ENCODE measurements at places on chromosomes 5 and 9.

DNA sequence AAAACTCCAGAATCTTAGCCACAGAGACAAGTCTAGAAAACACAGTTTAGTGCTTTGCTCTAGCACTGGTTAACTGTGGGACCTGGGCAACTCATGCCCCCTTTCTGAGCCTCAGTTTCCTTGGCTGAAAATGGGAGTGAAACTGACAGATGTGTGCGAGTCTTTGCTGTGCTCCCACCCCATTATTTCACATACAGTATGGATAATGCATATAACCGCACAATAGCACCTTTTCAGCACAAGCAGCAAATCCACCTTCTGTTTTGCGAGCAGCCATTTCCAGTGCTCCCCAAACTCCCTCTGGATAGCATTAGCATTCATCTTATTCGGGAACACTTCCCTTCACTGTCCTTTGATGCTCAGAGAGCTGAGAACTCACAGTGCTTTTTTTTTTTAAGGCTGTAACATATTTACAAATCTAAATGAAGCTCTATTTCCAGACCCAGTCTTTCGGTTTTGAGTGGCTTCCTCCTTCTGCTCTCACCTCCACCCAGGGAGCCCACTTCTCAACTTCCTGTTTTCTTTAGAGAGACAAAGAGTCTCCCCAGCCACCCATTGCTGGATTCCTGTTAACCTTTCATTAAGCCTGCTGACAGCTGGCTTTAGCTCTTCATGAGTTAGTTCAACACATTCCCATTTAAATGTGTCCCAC lies 49.2 kb downstream of the TIMD4 start:
- DNase-seq = peak; percentile 50

- no peak for DNase-seq
Measured at GRCh38 chr5:135989686-135990085, 34.9 kb upstream of the LECT2 start.

DNA sequence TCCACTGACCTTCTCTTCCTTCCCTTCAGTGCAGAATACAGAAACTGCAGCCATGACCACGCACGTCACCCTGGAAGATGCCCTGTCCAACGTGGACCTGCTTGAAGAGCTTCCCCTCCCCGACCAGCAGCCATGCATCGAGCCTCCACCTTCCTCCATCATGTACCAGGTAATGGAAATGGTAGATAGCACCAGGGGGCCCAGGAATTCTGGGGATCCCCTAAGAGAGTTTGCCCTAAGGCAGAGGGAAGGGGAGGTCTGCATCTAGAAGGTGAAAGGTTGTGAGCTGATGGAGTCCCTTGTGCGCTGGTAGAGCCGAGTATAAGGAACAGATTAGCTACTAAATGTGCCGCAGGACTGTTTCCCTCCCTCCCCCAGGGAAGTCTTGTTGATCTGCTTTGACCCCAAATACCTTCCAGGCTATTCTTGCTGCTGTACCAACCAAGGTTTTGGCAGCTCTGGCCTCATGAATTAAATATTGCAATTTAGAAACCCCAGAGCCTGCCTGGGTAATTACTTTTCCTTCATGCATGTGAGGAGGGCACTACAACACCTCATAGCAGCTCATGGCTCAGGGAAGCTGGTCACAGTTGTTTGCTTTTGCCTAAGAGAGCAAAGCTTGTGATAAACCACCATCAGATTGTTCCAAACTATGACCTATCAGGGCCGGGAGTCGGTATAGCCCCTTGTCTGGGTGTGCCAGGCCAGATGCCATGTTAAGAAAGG lies 19.6 kb downstream of the CYFIP2 start:
- DNase-seq = no peak

GRCh38 chr5:180806351-180807011 lies 3.9 kb upstream of the MGAT1 start:
- DNase-seq = no peak

- DNase-seq = no peak
Measured at GRCh38 chr5:145761254-145761653, 73.9 kb downstream of the PRELID2 start.

DNA sequence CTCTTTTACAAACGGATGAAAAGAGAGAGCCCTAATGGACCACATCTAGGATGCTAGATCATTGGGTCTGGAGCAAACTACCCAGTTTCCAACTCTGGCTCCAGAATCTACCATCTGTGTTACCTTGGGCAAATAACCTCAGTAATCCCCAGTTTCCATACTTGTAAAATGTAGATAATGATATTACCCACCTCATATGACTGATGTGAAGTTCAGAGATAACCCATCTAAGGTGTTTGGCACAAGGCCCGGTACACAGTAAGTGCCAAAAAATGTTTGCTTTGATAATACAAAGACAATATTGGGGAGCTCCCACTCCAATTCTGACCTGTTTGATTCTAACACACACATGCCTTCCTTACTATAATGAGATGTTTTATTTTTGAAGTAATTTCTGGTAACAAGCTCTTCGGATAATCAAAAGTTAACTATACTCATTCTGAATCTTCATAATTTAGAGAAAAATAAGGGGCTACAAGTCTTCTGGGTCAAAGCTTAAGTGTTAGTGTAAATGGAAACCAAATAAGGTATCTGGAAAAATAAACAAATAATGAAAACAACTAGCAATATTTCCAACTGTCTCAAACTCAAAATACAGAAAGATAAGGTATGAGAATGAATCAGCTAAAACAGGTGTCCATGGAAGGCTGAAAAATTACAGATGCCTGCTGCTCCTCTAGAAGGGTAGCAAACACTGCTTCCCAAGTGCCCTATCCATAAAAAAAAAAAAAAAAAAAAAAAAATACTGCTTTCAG lies 30.4 kb downstream of the ELL2 start:
- DNase-seq = no peak

DNA sequence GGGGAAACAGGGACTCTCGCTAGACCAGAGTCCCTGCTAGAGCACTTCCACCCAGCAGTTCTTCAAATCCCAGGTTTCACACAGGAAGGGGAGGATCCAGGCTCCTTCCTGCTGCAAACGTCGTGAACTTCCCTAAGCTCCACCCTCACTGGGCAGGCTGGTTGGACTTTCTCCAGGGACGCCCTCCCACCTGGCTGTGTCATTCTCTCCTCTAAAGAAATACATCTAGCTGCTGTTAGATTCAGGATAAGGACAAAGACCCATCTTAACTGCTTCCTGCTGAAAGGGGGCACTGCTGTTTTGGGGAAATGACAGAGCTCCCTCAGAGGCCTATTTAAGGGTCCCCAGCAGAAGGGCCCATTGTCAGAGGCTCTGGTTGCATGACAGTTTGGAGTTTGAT lies 230.7 kb downstream of the SEMA6A start:
- no peak for DNase-seq

DNA sequence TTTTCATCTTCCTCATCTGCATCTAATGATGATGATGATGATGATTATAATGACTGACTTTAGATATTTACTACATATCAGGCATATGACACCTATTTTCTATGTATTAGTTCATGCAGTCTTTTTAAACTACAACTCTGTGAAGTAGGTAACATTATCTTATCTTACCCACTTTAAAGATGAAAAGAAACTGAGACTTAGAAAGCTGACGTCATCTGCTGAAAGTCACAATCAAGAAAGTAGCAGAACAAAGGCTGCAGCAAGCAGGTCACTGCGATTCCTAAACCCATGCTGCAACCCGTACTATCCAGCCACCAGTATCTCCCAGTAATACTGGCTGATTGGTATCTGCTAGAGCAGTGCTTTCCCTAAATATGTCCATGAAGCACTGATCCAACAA lies 40.1 kb upstream of the INSYN2B start:
- DNase-seq = no peak

GRCh38 chr5:7878381-7878873 lies 9.5 kb downstream of the MTRR start:
- no peak for DNase-seq

DNA sequence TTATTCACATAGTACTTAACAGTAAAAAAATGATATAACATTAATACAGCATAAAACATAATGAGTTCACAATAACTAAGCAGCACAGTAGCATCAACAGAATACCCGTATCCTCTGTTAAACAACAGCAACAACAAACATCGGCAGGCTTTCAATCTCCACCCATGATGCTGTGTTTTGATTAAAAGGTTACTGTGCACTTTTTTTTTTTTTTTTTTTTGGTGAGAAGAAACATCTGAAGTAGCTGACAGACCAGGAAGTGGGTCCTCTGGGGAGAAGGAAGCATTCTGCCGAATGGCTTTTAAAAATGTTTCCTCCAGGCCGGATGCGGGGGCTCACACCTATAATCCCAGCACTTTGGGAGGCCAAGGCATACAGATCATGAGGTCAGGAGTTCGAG lies 282.3 kb downstream of the EPB41L4A start:
- no peak for DNase-seq

DNA sequence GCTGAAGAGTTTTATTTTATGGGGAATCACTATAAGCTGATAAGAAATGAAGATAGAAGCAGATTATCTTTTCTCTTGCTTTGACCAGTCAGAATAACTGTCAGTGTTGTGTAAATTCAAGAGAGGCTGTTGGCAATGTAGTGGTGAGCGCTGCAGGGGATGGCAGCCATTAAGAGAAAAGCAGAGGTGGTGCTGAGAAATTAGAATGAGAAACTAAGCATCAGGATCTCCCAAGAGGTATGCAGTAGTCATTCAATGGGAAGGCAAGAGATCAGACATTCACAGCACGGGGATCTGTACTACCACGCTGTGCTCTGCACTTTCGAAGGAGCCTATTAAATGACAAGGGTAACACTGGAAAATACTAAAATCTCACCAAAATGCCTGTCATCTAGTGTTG lies 768.5 kb upstream of the ACO1 start:
- DNase-seq = no peak

GRCh38 chr5:113489299-113489698 lies 1.0 kb upstream of the MCC start:
- DNase-seq = no peak

- no peak for DNase-seq
Measured at GRCh38 chr5:175284806-175285205, 159.2 kb downstream of the DRD1 start.

DNA sequence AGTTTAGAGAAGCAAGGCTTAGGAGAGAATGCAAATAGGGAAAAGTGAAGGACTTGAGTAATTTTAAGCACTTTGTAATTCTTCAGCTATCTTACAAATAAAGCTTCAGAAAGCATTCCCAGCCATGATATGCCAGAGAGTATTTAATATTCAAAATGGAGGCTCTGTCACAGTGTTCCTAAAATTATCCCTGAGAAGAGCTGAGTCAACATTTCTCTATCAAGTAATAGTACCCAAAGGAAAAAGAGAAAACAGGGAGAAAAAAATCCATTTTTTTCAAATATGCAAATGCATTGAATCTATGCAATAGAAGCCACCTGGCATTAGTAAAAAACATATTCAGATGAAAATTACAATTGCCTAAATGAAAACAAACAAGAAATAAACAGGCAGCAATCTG lies 392.6 kb upstream of the FAM174A start:
- DNase-seq = no peak

- DNase-seq = peak; percentile 14
Measured at GRCh38 chr5:146173597-146173996, 8.9 kb downstream of the LARS1 start.

All from GM19239 (cell line).